ENCODE measurements at places on chromosomes 5 and 9.

GRCh38 chr9:87792831-87793288, 66.9 kb downstream of the CTSL start:
- peak; percentile 73 for DNase-seq

DNA sequence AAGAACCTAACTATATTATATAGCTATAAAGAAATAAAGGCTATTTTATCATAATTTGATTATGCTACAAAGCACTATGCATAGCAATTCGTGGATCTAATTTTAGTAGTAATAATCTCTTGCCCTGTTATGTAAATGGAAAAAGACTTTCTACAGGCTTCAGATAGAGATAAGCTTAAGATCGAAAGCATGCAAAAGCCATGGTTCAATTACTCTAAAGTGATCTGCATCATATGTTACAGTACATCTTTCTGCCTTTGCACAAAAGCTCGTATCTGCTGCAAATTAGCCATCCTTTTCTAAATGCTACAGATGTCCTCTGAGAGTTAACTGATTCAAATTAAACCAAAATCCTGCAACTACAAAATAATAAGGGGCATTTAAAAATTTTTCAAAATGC, 234.8 kb upstream of the TMEM161B start:
- no peak for DNase-seq

DNA sequence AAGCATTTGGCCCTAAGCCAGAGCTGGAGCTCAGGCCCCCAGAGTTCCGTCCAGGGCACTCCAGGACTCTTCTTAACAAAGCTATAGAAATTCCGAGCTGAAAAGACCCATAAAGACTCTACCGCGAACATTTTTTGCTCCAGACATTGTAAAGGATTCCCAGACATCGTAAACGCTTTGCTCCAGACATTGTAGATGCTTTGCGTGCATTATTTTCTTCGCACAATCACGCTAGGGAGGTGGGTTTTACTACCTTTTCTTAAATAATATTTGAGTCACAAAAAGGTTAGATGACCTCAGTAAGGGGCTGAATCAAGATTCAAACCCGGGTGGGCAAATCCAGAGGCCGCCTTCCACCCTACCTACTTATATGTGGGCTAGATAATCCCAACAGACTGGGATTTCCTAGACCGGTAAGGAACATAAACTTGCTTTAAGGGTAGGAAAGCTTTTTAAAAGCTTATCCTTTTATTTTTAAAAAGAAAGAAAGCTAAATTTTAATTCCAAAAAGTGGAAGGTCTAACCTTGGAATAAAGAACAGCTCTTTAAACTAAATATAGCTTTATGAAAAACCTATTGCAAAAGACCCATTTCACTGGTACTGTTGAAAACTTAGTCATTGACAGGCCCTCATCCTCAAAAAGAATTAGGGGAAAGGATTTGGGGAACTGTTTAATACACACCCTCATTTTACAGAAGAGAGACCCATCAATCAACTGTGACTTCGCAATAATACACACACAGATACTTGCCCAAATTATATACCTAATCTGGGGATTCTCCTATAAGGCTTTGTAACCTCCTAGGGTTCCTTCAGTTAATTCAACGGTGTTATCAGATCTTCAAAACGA, 822 bp upstream of the TNIP1 start:
- peak; percentile 43 for DNase-seq

GRCh38 chr5:78626009-78626571, 22.5 kb downstream of the LHFPL2 start:
- DNase-seq, result no peak
